Omental fat pad (tissue), 4 donors: ENCODE measurements at places on chromosomes 6 and 20. TPM values are rescaled to one million over a fixed set of nuclear protein-coding genes. Genes with fewer than 3 reads are reported as not detected.

GRCh38 chr6:135132776-135133175 is 48.3 kb upstream of the MYB start:
- no peak for DNase-seq

- DNase-seq = no peak
These were observed 51.9 kb upstream of the XRN2 start for GRCh38 chr20:21251278-21251677.

- DNase-seq = no peak
These were observed 2.2 kb upstream of the TUBB2B start for GRCh38 chr6:3229566-3230178.

DNA sequence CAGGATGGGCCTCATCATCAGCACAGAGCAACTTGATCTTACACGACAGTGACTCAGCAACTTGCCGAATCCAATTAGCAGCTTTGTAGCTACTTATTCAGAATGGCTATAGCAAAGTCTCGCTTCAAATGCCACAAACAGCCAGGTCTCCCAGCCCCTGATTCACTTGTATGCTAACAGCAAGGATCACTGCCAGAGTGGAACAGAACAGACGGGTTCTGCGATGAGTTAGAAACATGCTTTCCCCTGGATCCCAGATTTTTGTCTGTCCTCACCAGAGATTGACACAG is 254.4 kb downstream of the NRN1 start:
- no peak for DNase-seq

- no peak for DNase-seq
These were observed 10.3 kb upstream of the SNHG17 start for GRCh38 chr20:38445381-38445796.

GRCh38 chr20:56730996-56731395 is 101.9 kb downstream of the TFAP2C start:
- DNase-seq = no peak

DNA sequence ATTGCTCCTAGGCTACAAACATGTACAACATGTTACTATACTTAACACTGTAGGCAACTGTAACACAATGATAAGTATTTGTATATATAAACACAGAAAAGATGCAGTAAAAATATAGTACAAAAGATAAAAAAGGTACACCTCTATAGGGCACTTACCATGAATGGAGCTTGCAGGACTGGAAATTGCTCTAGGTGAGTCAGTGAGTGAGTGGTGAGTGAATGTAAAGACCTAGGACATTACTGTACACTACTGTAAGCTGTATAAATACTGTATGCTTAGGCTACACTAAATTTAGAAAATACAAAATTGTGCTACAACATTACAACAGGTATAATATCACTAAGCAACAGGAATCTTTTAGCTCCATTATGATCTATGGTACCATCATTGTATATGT is 312.0 kb upstream of the PREP start:
- no peak for DNase-seq

- DNase-seq = no peak
These were observed 580.7 kb upstream of the GJE1 start for GRCh38 chr6:141552031-141552430.

GRCh38 chr6:2665146-2666070 is 85.3 kb downstream of the MYLK4 start:
- DNase-seq = no peak

DNA sequence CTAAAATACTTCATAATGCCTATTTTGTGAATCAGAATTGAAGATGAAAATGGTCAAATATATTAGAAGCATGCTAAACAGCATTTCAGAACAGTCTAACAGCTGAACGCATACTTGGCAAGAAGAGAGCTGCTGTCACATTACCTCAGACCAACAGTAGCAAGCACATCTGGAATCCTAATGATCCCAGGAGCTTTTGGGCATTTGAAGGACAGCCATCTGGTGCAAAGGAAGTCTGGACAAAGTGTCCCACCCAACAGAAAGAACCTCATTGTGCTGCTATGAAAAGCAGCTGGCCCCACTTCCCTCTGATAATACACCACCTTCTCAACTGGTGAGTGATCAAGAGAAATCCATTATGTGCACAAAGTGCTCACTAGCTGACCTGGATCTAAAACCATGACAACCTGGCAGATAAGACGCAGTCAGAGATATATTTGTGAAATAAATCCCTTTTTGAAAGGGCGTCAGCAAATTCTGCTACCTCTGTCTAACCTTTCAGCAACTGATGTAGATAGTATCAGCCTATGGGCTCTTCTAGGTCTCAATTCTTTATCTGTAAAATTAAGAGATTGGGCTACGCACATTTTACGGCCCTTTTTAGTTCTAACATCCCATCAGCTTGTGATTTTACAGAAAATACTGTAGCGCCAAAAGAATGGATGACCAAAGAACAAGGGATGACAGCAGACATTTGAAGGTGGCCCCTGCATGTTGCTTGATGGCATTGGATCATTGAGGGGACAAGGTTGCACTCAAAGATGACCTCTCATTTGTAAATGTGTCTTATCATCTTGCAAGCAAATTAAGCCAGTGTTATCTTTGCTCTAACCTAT is 78.7 kb downstream of the SGK1 start:
- no peak for DNase-seq

DNA sequence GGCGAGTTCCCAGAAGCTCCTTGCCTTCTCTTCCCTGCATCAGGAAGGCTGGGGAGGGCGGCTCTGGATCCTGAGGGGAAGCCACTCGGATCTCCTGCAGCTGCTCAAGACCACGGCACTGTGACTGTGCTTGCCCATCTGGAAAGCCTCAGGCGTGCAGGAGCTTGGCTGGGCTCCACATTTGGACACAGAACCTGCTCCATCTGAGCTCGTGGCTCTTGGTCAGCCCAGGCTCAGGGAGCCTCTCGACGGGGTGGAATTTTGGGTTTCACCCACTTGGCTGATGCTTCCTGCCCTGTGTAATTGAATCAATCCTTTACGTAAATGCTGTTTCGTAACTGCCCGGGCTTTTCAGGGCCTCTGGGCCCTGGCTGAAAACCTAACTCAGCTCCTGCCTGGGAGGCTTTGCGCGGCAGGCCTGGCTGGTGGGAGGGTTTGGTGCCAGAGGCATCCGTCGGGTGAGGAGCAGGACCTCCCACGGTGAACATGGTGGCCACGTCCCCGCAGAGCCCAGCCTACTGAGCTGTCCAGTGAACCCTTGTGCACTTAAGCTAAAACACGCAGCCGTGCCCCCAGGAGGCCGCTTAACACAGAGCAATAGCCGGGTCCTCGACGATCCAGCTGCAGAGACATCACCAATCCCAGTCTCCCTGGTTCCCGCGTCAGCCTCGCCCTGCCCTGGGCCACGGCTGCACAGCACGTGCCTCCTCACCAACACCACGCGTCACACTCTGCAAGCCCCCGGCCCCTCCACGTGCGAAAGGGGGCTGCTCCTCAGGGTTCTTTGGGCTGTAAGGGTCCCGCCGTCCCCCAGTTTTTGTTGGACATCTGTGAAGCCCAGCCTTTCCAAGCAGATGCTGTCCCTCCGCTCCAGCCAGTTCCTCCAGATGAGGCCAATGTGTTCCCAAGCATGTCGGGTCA is 241.0 kb downstream of the DLL1 start:
- DNase-seq = peak; percentile 56

GRCh38 chr6:136772685-136773472 is 19.4 kb downstream of the MAP3K5 start:
- no peak for DNase-seq

DNA sequence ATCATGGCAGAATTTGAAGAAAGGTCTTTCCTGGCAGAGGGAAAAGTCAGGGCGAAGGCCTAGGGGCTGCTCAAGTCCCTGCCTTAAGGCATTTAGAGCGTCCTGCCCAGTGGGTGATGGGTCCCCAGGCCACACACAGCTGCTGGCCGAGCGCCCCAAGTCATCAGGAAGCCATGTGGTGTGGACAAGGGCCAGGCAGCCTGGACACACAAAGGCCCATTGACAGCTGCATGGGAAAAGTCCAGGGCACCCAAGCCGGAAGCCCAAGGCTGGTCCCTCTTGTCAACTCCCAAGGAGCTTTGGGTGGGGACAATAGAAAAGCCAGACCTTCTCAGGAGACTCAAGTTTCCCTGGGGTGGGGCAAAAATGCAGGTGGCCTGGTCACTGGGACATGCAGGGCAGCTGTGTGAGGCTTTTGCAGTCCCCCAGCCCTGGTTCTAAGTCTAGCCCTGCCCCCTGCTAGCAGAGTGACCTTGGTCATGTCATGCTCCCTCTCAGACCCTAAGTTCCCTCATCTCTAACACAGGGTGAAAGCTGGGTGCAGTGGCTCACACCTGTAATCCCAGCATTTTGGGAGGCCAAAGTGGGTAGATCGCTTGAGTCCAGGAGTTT is 44.3 kb upstream of the PTGIS start:
- DNase-seq = no peak

DNA sequence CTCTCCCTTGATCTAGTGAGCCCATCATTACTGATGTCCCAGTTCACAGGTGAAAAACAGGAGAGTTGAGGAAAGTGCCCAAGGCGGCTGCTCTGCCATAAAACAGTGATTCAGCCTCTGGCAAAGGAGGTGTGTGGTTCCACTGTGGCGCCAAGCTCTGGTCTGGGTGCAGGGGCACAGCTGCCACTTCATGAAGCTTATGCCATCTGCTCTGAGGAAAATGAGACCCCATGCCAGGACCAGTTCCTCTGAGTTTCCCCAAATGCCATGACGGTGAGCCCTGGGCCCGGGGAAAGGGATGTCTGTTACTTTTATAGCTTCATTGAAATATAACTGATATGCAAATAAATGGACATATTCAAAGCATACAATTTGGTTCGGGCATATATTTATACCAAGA is 33.7 kb upstream of the ZBP1 start:
- DNase-seq = peak; percentile 12

DNA sequence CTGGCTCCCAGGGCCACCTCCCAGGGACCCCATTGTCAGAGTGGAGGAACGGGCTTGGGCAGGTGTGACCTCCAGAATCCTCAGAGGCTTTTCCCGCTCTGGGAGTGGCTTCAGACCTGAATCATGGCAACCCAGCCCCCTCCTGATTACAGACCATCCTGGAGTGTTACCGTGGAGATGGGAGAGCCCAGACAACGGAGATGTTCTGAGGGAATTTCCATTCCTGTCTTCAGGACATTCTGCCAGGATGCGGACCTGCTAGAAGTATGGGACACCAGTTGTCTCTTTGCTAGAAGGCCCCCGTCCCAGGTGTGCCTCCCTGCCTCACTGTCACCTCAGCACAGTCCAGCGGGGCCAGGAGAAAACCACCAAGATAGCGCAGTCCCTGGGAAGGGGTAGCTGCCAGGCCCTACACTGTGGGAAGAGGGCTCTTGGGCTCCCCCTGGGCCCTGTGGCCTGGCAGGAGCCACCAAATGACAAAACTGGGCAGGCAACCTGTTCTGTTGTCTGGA is 109.9 kb downstream of the PSMB1 start:
- no peak for DNase-seq

DNA sequence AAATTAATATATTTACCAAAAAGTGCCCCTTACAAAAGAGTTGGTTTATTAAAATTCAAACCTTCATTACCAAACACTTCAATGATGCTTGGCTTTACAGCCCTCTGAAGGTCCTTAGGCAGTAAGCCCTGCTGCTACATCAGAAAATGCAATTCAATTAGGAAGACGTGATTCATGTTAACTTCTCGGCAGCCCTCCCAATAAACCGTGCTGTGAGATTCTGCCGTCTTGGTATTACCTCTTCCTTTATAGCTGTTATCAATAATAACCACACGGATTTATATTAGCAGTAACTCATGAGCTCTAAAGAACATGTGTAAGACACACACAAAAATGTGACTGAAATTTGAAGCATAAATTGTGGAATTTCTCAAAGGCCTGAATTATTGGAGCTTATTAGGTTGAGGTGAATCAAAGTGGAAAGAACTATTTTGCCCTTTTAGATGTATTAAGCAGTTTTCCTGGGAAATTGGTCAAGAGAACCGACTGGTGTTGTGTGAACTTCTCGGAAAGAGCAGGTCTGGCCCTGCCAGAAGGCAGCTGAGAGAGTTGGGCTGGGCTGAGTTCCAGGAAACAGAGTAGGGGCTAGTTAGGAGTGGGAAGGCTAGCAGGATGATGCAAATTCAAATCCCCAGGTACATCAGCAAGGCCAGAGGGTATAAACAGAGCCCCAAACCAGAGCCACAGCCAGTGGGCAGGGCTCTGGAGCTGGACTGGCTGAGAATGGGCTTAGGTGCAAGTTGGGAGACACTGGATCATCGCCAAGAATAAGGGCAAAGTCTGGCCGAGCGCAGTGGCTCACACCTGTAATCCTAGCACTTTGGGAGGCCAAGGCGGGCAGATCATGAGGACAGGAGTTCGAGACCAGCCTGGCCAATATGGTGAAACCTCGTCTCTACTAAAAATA is 33.1 kb downstream of the FGD2 start:
- no peak for DNase-seq

- DNase-seq = no peak
These were observed 6.1 kb upstream of the NSFL1C start for GRCh38 chr20:1472556-1473245.

DNA sequence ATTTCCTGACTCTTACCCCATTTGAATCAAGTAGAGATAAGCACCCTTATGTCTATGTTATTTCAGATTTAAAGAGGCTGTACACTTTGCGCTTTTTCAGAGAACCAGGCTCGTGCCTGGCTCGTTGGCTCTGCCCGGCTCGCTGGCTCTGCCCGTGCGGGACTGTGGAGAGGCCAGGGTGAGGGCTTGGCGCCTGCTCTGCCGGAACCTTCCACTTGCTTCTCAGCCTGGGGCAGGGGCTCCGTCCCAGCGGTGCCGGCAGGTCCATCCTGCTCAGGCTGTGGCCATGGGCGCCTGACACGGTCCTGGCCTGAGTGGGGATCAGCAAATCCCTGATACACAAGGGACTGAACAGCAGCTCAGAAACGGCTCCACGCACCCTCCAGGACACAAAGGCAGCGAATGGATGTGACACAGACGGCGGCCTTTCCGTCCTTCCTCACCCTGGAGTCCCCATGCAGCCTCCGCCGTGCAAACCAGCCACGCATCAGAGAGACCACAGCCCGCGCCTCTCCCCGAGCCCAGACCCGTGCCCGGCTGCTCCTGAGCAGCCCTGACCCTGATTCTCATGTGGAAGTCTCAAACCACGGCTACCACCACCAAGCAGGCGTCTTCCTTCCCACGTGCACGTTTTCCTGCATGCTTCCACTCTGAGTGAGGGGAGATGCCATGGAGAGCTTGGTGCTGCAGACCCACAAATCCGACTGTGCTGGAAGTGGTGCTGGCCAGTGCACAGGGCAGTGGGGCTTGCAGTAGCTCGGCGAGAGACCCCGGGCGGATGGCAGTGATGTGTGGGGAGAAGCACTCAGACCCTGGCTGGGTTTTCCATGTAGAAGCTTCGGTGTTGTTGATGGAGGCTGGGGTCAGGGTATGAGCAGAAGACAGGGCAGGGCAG is 233.9 kb downstream of the ERMARD start:
- no peak for DNase-seq

DNA sequence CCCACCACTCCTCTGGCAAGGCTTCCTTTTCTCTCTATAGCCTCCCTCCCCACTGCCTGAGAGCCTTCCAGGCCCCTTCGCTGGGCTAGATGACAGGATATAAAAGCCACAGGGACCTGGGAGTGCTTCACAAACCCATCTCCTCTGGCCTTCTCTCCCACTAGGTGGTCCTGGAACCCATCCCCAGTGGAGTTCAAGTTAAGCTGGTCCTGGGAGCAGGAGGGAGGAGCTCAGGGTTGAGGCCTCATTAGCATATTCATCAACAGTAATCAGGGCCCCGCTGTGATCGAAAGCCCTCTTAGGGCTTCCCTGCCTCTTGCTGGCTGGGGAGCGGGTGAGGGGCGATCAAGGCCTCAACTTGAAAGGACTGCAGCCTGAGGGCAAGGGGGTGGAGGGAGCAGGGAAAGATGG is 9.1 kb downstream of the EBF4 start:
- no peak for DNase-seq

Gene KATNA1
- 30.4 TPM for total RNA-seq

Gene C6orf163
- total RNA-seq = 2.0 TPM

Gene LAMA2
- 212 TPM for total RNA-seq

Gene FILIP1
- total RNA-seq = 15.9 TPM

Gene OLIG3
- total RNA-seq = not detected

Gene PRKN
- 8.4 TPM for total RNA-seq

Gene ENPP3
- total RNA-seq = 0.74 TPM

Gene CYP24A1
- total RNA-seq = not detected
